Progenitor cell of endocrine pancreas (in vitro differentiated cells): ENCODE measurements at places on chromosomes 5 and 9.

GRCh38 chr9:137694236-137694959 lies 75.6 kb downstream of the EHMT1 start:
- DNase-seq, result no peak

GRCh38 chr5:4017076-4017803 lies 421.6 kb downstream of the IRX1 start:
- no peak for DNase-seq

DNA sequence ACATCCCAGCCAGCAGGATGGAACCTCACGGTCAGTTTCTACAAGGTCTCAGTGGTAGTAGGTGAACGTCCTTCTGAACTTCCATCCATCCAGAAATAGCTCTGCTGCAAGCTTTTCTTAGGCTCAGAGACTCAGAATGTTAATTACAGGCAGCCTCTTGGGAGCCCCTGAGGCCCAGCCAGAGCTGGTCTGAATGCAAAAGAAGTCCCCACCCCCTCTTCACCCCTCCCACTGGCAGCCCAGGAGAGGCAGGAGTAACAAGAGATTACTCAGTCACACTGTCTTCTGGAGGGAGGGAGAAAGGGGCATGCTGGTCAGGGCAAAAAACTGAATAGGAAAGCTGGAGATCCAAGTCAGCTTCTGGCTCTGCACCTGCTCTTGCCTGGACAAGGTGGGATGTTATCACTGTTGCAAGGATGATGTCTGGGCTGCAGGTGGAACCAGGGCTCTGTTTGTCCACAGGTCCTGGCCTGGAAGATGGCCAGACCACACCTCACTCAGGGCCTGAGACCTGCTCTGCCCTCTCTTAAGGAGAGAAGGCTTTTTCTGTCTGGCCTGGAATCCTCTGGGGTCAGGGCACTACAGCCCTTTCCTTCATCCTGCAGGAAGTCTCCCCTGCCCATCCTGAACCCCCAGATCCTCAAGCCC lies 9.1 kb downstream of the ENHO start:
- DNase-seq, result no peak

DNA sequence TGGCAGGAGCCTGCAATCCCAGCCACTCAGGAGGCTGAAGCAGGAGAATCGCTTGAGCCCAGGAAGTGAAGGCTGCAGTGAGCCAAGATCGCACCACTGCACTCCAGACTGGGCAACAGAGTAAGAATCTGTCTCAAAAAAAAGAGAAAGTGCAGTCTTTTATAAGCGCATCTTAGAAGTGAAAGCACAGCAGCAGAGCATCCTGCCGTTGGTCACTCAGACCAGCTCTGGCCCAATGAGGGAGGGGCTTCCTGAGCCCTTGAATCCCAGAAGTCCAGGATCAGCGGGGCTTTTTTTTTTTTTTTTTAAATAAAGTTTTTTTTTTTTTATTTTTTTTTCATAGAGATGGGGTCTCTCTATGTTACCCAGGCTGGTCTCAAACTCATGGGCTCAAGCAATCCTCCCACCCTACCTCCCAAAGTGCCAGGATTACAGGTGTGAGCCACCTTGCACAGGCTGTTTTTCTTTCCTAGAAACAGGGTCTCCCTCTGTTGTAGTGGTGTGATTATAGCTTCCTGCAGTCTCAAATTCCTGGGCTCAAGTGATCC lies 42.3 kb downstream of the NAIF1 start:
- no peak for DNase-seq

DNA sequence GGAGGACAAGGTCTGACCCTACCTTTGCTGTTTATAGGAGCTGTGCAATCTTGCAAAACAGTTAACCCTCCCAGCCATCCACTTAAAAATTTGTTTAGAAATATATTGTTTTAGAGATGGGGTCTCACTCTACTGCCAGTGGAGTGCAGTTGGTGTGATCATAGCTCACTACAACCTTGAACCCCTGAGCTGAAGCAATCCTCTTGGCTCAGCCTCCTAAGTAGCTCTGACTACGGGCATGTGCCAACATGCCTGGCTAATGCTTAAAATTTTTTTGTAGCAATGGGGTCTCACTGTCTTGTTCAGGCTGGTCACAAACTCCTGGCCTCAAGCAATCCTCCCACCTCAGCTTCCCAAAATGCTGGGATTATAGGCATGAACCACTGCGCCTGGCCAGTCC lies 120.2 kb upstream of the PJA2 start:
- no peak for DNase-seq

GRCh38 chr5:9724707-9725106 lies 94.6 kb upstream of the TAS2R1 start:
- DNase-seq, result no peak

- no peak for DNase-seq
Observed at GRCh38 chr5:80747922-80748321, 93.1 kb upstream of the DHFR start.

- DNase-seq, result no peak
Observed at GRCh38 chr9:84212246-84212645, 128.3 kb downstream of the SLC28A3 start.

GRCh38 chr9:135612437-135612836 lies 26.9 kb downstream of the GLT6D1 start:
- DNase-seq, result no peak

DNA sequence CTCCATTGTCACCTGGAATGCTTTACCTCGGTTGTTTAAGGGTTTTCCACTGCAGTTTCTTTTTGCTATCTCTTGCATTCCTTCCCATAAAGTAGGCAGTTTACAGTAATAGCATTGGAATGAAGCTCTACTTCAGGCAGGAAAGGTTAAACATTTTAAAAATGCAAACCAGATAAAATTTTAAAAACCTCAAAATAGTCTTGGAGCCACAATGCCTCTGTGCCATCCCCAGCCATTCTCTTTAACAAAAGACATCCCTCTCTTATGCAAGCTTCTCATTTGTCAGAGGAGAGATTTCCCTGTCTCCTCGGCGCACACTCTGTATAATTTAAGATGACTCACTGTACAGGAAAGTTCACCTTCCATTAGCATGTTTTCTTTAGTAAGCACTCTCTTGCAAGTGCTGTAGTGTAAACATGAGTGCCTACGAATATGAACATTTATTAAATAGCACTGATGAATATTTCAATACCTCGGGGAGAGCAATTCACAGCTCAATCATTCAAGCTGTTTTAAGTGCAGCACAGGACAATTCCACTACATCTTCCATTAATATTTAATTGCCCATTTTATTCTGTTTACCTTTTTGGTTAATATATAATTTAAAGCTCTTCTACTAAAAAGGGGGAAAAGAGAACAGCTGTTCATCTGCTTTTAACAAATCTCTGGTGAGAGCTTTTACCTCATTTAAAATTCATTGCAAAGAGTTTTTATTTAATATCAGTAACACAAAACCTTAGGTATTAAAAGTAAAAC lies 343.6 kb downstream of the SPATA31D1 start:
- no peak for DNase-seq

DNA sequence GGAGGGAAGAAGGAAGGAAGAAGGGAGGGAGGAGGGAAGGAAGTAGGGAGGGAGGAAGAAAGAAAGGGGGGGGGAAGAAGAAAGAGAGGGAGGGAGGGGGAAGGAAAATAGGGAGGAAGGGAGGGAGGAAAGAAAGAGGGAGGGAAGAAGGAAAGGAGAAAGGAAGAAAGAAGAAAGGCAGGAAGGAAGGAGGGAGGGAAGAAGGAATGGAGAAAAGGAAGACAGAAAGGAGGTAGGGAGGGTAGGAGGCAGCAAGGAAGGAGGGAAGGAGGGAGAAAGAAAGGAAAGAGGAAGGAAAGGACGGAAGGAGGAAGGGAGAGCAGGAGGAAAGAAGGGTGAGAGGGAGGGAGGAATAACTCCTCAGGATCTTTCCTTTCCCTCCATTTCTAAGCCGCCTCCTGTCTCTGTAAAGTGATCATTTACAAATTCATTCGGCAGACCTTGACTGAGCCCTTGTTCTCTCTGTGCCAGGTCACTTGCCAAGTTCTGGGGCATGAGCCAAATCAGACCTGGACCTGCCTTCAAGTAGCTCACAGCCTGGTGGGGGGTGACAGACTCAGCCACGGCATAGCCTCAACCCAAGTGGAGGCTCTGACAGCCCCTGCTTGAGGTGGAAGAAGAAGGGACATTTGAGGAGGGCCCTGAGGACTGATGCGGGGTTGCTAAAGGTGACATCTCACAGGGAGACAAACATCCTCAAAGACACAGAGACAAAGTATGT lies 69.0 kb upstream of the HRH2 start:
- DNase-seq, result no peak

DNA sequence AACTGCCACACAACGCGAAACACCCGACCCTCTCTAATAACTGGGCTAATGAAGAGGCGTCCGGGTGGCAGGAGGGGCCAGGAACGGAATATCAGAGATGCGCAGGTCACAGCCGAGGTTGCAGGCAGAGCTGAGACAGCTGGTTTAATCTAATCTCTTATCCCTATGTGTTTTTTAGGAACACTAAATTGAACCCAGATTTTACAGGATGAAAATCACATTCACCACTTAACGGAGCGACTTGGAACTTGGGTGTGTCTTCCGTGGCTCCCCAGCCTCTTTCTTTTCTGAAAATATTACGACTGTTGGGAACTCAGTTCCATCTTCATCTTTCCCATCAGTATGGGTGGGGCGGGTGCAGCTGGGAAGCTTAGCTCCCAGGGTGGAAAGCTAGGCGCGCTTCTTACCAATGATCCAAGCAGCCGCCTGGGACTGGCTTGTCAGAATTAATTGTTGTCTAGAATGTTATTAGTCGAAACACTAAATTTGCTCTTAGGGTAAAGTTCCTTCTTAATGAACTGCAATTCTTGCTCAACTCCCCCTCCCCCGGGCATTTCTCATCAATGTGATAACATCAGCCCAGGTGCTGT lies 92.5 kb downstream of the IRX2 start:
- no peak for DNase-seq

GRCh38 chr9:93713716-93714115 lies 137.3 kb downstream of the PHF2 start:
- no peak for DNase-seq
